Dermis blood vessel endothelial cell (primary cell): ENCODE measurements at places on chromosomes 13 and 19.

- DNase-seq, result no peak
Measured at GRCh38 chr13:36193151-36193855, 21.1 kb downstream of the SOHLH2 start.

GRCh38 chr19:5479958-5480357, 24.7 kb downstream of the ZNRF4 start:
- DNase-seq, result no peak

GRCh38 chr13:73416093-73416492, 357.3 kb downstream of the KLF5 start:
- DNase-seq, result no peak

- DNase-seq, result peak; percentile 72
Measured at GRCh38 chr19:940591-941291, 14.9 kb downstream of the ARID3A start.

DNA sequence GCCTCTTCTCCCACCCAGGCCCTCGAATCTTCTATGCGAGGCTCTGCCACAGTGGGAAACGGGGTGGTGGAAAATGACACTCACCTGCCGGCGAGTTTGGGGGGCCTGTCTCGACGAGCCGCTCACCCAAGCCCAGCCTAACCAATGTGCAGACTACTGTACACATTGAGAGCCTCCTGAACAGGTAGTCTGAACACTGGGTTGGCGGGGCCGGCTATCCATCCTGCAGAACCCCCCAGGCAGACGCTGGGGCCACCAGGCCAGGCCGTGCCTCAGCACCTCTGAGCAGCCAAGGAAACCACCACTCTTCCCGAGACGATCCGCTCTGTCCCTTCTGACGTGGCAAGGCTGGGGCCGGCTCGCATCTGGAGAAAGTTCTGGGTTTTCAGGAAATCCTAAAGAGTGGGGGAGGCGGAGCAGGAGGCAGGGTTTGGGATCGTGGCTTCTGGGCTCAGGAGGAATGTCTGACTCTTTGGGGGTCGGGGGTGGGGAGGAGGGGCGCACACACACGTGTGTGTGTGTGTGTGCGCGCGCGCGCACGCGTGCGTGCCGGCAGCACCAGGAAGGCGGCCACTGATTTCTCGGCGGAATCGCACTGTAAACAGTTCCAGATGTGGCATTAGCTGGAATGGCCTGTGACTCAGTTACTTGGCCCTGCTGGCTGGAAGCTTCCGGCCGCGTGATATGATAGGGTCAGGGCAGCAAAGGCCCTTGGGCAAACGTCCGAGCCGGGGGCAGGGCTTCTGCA, 18.5 kb downstream of the TMED1 start:
- DNase-seq, result no peak

GRCh38 chr19:15631817-15632216, 8.9 kb upstream of the CYP4F3 start:
- peak; percentile 47 for DNase-seq

GRCh38 chr19:29014857-29015436, 198.0 kb downstream of the UQCRFS1 start:
- DNase-seq, result no peak

DNA sequence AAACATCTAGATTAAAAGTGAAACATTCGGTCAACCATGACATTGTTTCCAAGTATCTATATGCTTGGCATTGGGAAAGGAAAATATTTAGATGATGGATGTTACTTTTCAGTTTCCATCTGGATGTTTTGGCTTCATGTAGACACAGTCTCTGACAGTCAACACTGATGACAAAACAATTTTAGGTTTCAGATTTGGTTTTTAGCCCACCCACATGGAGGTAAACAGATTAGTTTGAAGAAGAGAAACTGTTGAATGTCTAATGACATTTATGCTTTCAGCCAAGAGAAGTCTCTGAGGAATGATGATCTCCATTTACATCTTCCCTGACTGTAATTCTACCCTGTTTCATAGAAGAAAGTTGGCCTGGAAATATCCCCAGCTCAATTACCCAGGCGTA, 379.1 kb downstream of the SLITRK6 start:
- DNase-seq, result no peak

GRCh38 chr13:71290963-71291841, 575.8 kb downstream of the DACH1 start:
- peak; percentile 43 for DNase-seq

GRCh38 chr19:50992666-50993035, 8.8 kb downstream of the KLK8 start:
- no peak for DNase-seq
